ENCODE measurements at places on chromosomes 5 and 9. TPM values are rescaled to one million over a fixed set of nuclear protein-coding genes. Genes with fewer than 3 reads are reported as not detected.

DNA sequence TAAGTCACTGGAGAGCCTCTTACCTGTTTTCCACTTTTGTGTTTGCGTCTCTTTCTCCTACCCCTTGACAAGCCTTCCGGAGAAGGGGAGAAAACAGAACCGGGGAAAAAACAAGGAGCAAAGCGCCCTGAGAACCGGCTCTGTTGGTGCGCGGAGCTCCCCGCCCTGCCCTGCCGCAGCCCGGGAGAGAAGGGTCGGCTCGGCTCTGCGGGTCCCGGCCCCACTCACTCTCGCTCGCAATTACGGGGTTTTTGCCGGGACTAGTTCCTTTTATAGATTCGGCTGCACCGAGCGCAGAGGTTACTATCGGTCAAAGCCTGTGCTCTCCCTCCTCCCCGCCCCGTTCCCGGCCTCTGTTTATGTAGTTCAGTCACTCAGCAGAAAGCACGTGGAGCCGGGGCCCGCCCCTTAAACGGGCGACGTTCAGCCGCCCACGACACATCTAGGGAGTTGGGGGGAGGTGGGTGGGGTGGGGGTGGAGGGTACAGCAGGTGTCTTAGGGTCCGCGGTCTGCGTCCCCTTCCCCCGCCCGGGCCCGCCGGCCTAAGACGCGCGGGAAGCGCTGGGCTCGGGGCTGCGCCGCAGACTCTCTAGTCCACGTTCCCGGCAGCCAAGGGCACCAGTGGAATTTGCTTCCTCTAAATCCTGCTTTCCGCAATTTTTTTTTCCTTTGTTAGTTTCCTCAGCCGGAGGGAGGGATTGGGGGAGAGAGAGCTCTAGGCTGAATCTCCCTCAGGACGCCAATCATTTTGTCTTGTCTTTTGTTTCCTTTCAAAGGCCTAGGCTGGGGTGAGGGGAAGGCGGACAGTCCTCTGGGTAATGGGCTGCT lies at the start of gene ABCA1:
ABCA1 (minus strand) TSS at position 244 of the 829 bp plus-strand sequence. CDS start 24,476 bp downstream, outside the sequence.
- peak; percentile 99 for DNase-seq
- peak within 1 kb of the TSS; percentile 95 for H3K4me3 ChIP-seq
- H3K4me1 ChIP-seq = no peaks in the 10 kb centered on the region
- H3K27ac ChIP-seq = peak within 1 kb of the TSS; percentile 97

DNA sequence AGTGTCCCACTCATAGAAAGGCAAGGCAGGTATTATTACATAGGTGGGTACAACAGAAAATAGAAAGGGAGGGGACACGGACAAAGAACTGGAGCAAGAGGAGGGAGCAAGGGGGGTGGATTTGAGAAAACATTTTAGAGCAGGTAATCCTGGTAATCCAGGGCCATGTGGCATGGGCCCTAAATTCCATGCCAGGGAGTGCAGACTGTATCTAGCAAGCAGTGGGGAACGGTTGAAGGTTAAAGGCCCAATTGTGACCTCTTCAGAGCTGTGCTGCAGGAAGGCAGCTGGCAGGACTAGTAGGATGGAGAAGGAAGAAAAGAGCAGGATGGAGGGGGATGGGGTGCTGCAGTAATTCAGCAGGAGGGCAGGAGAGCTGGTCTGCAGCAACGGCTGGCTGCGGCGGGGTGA lies 75.2 kb downstream of the PDE6A start:
- DNase-seq = no peak
- peaks cover 14% of the 10 kb centered on the region for H3K4me1 ChIP-seq
- H3K27me3 ChIP-seq = no peaks in the 10 kb centered on the region
- H3K27ac ChIP-seq = no peak overlapping the region
- no peaks in the 10 kb centered on the region for H3K36me3 ChIP-seq
- H3K4me3 ChIP-seq = no peak overlapping the region

DNA sequence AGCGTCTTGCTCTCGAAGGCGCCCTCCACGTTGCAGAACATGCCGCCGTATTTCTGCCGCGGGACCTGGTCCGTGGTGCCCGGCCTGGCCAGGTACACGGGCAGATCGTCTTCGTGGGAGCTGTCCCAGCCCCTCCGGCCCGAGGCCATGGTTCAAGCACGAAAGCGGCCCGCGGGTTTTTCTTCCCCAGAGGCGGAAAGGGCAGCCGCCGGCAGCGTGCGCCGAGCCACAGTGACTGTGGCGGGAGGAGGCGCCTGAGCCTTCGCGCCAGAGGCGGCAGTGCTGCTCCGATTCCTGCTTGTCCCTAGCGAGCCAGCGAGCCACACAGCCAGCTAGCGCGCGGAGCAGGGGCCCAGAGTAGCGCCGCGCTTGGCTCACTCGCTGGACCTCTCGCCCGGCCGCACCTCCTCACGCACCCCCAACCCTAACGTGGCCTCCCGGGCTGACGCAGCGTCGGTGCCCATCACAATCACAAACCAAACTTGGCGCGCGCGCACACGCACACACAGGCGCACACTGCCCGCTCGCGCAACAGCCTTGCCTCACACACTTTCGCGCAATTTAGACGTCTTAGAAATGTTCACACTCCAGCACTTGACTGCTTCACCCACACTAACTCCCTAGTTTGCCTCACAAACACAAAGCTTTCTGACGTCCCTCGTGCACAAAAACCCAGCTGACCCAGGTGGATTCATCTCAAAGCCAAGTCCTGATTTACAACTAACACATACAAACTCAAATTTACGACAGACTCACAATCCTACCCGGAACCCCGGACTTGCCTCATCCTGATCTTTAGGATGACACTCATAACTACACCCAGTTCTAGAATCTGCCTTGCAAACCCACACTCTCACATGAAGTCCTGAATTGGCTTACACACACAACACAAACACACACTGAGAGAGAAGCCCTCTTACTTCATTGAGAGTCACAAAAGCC lies at the start of gene DPYSL3:
DPYSL3 (minus strand) TSS at position 359 of the 942 bp plus-strand sequence; CDS start at position 149, 210 bp downstream.
- peak within 1 kb of the TSS; percentile 87 for H3K27ac ChIP-seq
- H3K4me3 ChIP-seq = peak within 1 kb of the TSS; percentile 77
- no peaks in the 10 kb centered on the region for H3K27me3 ChIP-seq
- DNase-seq = peak; percentile 94
- no peaks in the 10 kb centered on the region for H3K36me3 ChIP-seq
- H3K4me1 ChIP-seq = no peaks in the 10 kb centered on the region

DNA sequence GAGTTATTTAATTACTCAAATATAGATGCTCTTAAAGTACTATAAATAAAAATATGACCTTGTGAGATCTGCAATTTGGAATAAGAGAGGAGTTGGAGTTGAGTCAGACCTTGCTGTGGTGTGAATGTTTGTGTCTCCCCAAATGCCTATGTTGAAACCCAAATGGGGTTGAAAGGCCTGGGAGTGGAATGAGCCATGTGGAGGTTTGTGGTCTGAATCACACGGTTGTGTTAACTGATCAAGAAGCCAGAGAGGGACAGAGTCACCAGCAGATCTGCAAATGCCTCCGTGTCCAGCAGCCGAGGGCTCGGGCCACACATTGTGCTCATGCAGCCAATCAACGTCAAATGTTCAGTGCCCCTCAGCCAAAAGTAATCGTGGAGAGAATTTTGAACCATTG lies 404.4 kb downstream of the ICE1 start:
- DNase-seq = no peak
- no peaks in the 10 kb centered on the region for H3K4me1 ChIP-seq
- H3K36me3 ChIP-seq = no peaks in the 10 kb centered on the region
- no peak overlapping the region for H3K27ac ChIP-seq
- H3K27me3 ChIP-seq = no peaks in the 10 kb centered on the region

DNA sequence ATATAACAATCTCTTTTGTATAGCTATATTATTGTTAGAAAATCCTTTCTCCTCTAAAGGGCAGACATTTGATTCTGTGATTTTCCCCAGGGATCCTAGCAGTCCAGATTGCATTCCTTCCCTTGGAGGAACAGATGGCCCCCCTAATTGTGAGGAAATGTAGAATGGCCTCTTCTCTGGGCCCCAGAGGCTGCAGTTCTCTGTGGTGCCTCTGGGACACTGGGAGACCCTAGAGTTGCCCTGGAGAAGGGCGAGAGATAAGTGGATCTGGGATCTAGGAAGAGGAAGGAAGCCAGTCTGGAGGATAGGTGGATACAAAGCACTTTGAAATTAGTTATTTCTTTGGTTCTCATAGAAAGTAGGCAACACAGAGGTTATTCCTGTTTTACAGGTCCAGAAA lies 1.9 kb upstream of the HINT2 start:
- H3K36me3 ChIP-seq = no peaks in the 10 kb centered on the region
- no peaks in the 10 kb centered on the region for H3K4me1 ChIP-seq
- H3K27ac ChIP-seq = no peak overlapping the region

DNA sequence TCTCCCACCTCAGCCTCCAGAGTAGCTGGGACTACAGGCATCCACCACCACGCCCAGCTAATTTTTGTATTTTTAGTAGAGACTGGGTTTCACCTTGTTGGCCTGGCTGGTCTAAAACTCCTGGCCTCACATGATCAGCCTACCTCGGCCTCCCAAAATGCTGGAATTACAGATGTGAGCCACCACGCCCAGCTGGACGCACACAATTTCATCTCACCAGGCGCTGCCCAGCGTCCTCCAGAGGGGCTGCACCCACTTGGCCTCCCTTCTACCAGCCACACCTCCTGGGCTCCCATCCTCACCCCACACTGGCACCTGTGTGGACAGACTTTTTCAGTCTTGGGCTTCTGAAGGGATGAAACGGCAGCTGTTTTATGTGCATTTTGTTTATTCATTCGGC lies 3.8 kb upstream of the EXOC3 start:
- no peak overlapping the region for H3K27ac ChIP-seq
- H3K4me1 ChIP-seq = peaks cover 17% of the 10 kb centered on the region
- H3K4me3 ChIP-seq = no peak overlapping the region
- DNase-seq = peak; percentile 37
- no peaks in the 10 kb centered on the region for H3K36me3 ChIP-seq

DNA sequence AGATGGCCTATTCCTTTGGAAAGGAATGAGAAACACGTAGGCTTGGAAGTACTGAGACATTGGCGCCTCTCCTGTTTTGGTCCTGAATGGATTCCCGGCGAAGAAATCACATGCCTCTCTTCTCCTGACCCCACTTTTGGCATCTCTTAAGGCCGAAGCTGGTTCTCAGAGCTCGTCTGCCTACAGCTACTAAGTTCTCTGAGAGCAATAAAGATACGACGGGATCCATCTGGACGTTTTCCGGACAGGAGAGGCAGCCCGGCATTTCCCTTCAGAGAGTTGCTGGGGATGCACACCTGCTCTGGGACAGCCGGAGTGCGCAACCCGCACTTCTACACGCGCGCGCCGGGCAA lies 336.8 kb upstream of the PUM3 start:
- no peaks in the 10 kb centered on the region for H3K36me3 ChIP-seq
- no peak for DNase-seq
- no peak overlapping the region for H3K4me3 ChIP-seq
- peaks cover 14% of the 10 kb centered on the region for H3K4me1 ChIP-seq
- no peak overlapping the region for H3K27ac ChIP-seq

DNA sequence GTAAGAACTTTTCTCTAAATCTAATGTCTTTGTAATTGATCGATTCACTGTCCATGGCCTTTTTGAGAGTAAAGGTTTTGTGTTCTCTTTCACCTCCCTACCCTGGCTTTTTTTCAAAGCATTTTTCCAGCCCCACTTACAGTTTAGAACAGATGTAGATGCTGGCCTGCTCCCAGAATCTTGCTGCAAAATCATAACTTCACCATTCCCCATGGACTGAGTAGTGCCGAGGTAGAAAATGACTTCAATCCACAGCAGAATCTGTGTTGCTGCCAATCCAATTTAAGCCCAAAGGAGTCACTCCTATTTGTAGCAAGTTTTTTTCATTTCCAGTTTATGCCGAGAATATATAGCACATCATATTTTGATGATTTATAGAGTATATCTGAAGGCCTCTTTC lies 46.5 kb upstream of the CEMIP2 start:
- H3K4me1 ChIP-seq = no peaks in the 10 kb centered on the region
- no peaks in the 10 kb centered on the region for H3K27me3 ChIP-seq
- H3K4me3 ChIP-seq = no peak overlapping the region
- no peak for DNase-seq

GRCh38 chr5:180786531-180787398 lies 15.8 kb downstream of the MGAT1 start:
- no peak overlapping the region for H3K4me3 ChIP-seq
- no peaks in the 10 kb centered on the region for H3K27me3 ChIP-seq
- peaks cover 19% of the 10 kb centered on the region for H3K36me3 ChIP-seq
- H3K27ac ChIP-seq = peak overlapping the region; percentile 86
- no peak for DNase-seq

DNA sequence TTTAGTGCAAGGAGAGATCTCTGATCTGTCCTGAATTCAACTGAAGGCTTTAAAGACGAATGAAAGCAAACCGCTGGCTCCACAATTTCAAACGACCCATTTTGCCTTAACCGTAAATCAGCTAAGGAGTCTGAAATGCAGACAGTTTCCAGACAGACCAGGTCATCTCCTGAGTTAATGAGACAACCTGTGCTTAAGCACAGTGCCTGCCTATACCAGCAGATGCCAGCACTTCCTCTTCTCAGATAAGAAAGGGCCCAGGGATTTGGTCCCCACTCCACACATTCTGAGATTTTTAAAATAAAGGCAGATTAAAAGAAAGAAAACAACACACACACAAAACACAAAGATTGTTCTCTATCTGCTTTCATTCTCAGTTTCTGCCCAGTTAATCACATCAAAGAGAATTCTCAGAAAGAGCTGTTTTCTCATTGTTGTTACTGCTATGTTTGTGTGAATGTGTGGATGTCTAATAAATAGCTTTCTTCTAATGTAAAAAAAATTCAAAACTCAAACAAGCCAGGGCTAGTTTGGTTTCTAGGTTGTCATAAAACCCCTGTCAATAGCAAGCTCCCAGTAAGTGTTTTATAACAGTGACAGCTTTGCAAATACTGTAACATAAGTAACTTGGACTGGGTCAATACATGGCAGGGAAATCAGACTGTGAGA lies 157.7 kb upstream of the SLC24A2 start:
- no peak overlapping the region for H3K27ac ChIP-seq
- no peaks in the 10 kb centered on the region for H3K4me1 ChIP-seq

DNA sequence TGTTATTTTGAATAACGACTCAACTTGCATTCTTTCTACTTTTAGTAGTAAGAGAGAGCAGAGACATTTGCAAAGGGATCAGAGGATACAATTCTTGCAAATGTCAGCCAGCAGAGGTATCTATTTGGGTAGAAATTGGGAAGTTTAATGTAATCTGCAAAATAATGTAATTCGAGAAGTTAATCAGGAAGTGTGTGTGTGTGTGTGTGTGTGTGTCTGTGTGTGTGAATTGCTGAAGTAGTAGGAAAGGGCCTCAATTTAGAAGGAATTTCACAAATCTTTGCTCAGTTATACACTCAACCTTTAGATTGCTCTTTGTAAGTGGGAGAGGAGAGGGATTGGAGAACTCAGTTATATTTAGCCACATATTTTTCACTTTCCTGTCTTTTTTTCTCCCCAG lies 11.0 kb upstream of the IFNA1 start:
- H3K4me1 ChIP-seq = no peaks in the 10 kb centered on the region
- no peak for DNase-seq
- H3K27me3 ChIP-seq = no peaks in the 10 kb centered on the region
- no peak overlapping the region for H3K27ac ChIP-seq

GRCh38 chr5:42645138-42645537 lies 111.5 kb upstream of the CCDC152 start:
- H3K27ac ChIP-seq = no peak overlapping the region
- H3K4me1 ChIP-seq = no peaks in the 10 kb centered on the region
- no peaks in the 10 kb centered on the region for H3K36me3 ChIP-seq

ENHO gene
- total RNA-seq = not detected

TENT4A gene
- total RNA-seq = 27.4 TPM

MROH2B gene
- 0.33 TPM for total RNA-seq

SHISAL2B gene
- total RNA-seq = not detected

FLT4 gene
- 16.9 TPM for total RNA-seq

SMIM33 gene
- total RNA-seq = not detected

ACSL6 gene
- total RNA-seq = 2.2 TPM

STARD4 gene
- 7.5 TPM for total RNA-seq

Measured in sigmoid colon (tissue), 7 donors.